Bone marrow (tissue), 2 donors: ENCODE measurements at places on chromosomes 1 and 21.

DNA sequence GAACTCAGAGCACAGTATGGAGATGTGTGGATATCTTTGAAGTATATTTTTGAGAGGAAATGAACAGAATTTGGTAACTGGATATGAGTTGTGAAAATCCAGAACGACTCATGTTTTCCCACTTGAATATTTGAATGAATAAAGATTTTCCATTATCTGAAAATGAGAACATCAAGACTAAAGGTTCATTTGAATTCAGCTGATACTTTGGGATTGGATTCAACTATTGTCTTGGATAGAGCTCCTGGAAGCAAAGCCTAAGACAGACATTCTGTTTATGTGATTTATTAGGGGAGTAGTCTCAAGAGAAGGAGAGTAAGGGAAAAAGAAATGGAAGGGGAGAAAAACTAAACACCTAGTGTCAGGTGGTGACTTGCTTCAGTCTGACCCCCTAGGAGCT is 256.0 kb upstream of the LYPLAL1 start:
- no peak for DNase-seq

DNA sequence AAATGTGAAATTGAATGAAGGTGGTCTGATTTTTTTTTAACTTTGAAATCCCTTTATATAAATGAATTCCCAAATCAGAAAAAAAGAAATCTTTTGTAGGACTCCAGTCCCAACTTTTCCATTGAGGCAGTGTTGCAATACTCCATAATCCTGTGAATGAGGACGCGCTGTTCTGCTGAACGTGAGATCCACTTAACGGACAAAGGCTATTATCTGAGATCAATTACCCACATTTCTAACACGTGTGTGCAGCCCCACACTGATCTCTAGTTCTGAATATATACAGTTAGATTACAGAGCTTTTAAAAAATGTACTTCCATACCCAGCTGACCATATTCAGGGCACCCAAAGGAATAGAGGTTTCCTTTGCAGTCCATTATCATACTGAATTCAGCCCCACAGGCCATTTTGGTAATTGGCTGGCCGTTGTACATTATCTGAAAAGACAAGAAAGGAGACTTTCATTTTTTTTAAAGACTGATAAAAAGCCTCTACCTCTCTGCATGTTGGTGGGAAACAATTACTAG is 19.0 kb downstream of the RCC2 start:
- DNase-seq: no peak

- no peak for DNase-seq
Observed at GRCh38 chr1:65090406-65090805, 57.6 kb upstream of the AK4 start.

DNA sequence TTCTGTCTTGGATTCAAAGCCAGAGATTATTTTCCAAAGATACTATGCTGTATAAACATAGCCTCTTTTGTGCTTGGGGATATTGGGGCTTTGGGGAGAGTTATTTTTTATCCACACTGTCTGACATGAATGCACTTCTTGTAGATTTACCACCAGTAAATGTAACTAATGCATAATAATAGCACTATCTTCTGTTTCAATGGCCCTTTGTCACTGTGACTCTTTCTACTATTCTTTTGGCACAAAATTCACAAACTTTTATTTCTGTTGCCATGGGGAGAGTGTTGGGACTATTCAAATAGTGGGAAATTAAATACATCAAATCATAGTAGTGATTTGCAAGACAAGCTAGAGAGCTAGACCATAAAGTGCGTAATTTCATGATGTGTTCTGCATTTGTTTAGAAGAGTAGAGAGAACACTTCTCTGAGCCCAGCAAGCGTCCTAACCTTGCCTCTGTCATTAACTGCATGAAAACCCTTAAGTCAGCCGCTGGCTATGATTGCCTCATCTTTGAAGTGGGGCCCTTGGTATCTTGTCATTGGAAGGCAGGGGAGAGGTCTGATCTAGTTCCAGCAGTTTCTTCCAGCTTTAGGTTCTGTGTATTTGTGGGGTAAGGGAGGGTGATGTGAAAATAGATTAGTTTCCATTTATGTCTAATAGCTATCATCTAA is 154.4 kb downstream of the HHAT start:
- DNase-seq: no peak

- DNase-seq: no peak
Observed at GRCh38 chr1:110620250-110620615, 14.1 kb upstream of the KCNA2 start.

GRCh38 chr1:36963006-36963405 is 71.3 kb downstream of the GRIK3 start:
- DNase-seq: no peak

GRCh38 chr1:2027961-2028583 is 8.9 kb downstream of the GABRD start:
- no peak for DNase-seq

DNA sequence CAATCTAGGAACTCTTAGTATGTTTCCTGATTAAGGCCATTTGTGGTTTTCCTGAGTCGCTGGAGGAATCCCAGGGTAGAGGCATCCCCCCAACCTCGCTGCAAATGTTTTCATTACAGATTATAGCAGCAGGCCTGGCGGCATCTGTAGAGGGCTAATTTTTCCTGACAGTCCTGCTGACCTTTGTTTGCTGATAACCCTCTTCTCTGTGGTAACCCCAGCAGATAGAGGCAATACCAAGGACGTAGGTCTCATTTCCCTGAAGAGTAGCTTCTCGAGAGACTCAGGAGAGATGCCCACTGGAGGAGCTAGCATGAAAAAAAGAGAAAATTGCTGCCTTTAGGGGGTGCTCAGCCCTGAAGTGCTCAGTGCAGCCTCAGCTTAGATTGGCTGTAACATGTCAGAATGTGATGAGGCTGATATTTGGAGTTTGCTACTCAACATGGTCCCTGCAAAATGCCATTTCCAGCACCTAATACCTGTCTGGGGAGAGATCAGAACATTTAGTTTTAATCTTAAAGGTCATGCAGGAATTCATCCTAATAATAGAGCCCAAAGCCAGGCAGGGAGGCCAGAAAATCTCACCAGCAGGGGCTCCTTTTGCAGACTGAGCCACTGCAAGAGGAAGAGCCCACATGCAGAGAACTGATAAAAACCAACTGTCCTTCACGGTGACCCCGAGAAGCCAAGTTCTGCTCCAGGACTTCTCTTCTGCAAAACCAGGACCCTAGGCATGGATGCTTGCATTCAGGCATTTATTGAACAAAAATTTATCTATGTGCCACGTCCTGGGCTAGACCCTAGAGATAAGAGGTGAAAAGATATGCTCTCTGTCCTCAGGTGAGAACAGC is 184.5 kb downstream of the KAZN start:
- no peak for DNase-seq

DNA sequence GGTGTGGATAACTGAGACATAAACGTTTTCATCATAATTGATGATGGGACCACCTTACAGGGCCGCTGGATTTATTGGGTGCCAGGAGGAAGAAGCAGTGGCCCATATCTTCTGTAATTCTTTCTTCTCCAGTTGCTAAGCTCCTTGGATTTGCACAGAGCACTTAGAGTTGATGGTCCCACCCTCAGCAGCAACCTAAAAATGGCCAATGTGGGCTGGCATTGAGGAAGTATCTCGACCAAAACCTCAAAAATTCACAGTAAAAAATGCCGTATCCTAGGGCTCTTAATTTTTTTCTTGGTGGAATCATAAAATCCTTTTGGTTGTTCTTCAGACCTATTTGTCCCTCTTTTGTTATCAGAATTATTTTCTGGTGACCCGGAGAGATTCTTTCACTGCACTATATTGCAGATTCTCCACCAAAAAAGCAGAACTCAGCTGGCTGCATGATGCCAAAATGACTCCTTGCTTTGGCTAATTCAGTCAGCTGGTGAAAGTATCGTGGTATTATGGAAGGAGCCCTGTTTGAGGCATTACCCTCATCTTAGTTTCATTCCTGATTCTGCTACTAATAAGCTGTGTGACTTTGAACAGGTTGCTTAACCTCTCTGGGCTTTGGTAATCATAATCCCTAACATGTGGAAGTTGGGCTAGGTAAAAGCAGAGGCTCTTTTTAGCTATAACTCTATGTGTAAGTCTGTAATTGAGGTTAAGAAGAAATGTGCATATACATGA is 27.6 kb downstream of the KIRREL1 start:
- DNase-seq: no peak

DNA sequence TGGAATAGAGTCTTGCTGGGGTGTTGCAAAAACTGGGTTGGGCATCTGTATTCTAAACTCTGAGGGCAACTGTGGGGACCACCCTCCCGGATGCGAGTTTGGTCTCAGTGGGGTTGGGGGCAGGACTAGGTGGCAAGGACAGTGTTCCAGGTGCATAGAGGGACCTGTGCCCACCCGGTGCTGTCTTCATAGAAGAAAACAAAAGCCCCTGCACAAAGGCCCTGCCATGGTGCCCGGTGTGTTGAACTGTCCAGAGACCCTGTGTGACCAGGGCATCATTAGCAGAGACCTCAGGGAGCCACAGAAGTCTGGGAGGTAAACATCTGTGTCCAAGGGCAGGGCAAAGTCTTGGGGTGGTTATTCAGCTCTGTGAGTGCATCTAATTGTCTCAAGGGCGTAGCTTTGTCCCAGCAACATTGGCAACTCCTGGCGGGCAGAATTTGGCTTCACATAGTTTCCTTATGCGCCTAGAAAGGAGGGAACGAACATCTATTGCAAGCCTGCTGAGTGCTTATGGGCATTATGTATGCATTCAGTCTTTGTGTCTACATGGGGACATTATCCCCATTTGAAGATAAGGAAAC is 72.2 kb upstream of the IFFO2 start:
- DNase-seq: no peak

GRCh38 chr1:96418969-96419368 is 302.6 kb upstream of the PTBP2 start:
- DNase-seq: no peak

DNA sequence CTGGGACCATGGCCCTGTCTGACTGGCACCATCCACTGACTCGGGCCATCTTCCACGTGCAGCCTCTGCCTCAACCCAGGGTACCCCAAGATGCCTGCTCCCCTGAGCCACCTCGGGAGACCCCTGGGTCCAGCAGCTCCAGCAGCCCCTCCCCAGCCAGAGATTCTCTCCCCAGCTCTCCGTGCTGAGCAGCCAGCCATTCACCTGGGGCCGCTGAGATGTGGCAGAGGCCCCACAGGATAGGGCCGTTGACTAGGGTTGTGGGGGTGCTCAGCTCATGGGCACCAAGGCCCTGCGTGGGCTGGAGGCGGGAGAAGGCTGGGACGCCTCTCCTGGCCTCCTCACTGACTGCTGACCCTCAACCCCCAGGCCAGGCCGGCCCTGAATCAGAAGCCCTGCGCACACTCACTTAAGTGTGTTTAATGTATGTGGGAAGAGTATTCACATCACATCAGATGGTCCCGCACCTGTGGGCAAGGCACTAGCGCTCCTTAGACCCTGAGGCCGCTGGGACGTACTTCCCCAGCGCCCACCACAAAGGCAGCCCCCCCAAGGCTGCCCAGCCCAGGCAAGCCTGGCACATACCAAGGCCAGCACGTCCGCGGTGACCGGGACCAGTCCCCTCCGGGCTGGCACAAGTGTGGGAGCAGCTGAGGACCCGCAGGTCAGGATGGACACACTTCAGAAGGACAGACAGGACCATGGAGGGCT is 27.8 kb downstream of the SLC19A1 start:
- no peak for DNase-seq

GRCh38 chr1:205920159-205920558 is 23.1 kb downstream of the SLC26A9 start:
- no peak for DNase-seq

GRCh38 chr1:226960944-226961765 is 21.1 kb downstream of the COQ8A start:
- no peak for DNase-seq

DNA sequence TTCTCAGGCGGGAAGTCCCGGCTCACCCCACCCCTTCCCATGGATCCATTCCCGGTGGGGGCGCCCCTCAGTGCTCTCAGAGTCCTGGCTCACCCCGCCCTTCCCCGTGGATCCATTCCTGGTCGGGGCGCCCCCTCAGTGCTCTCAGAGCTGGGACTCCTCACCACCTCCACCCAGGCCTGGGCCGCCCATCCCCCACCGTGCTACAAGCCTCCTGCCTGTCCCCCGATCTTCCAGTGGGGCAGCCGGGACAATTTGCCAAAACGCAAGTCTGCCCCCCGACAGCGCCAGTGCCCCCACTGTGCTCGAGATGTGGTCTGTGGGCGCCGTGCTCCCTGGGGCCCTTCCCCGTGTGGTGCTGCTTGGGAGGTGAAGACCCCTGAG is 23.2 kb upstream of the PLCH2 start:
- no peak for DNase-seq

DNA sequence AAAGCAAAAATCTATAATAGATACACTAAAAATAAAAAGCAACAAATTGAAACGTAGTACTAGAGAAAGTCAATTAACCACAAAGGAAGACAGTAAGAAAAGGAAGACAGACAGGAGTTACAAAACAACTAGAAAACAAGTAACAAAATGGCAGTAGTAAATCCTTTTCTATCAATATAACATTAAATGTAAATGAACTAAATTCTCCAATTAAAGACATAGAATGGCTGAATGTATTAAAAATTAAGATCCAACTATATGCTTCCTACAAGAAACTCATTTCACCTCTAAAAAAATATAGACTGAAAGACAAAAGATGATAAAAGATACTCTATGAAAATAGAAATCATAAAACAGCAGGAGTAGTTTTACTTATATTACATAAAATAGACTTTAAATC is 79.1 kb downstream of the CTH start:
- no peak for DNase-seq

GRCh38 chr1:43269627-43270375 is at the start of gene TMEM125:
Gene TMEM125, plus strand, starts transcription at chr1:43269983. Its CDS starts 2,740 bp downstream, at chr1:43272723.
- DNase-seq: no peak

GRCh38 chr1:156233426-156234127 is 8.4 kb upstream of the BGLAP start:
- no peak for DNase-seq

DNA sequence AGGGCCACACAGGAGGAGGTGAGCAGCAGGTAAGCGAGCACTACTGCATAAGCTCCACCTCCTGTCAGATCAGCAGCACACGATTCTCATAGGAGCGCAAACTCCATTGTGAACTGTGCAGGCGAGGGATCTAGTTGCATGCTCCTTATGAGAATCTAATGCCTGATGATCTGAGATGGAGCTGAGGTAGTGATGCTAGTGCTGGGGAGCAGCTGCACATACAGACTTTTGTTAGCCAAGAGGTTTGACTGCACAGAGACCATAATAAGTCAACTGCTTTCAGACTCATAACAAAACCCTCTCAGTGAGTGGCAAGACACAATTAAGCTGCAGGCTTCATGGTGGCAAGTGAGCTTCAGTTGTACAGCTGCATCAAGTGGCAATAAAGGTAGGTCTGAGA is 83.4 kb downstream of the PSMG1 start:
- no peak for DNase-seq

GRCh38 chr1:9561429-9561828 is 22.2 kb downstream of the SLC25A33 start:
- DNase-seq: no peak

- DNase-seq: no peak
Observed at GRCh38 chr1:47522935-47523834, 85.3 kb downstream of the FOXD2 start.

- DNase-seq: no peak
Observed at GRCh38 chr1:185533596-185533995, 200.6 kb upstream of the HMCN1 start.

GRCh38 chr1:98949621-98950020 is 55.0 kb downstream of the PLPPR5 start:
- no peak for DNase-seq
